H9 (cell line): ENCODE measurements at places on chromosomes 6 and 20.
A peak's percentile ranks its signal among the peaks of the same experiment; 100 is the strongest.

- H3K27me3 ChIP-seq: no peaks in the 10 kb centered on the region
- H3K36me3 ChIP-seq: peaks cover 12% of the 10 kb centered on the region
- no peak overlapping the region for H3K27ac ChIP-seq
- DNase-seq: no peak
- H3K4me3 ChIP-seq: no peak overlapping the region
- no peaks in the 10 kb centered on the region; the same call in 1 of the 2 replicates for H3K4me1 ChIP-seq
Observed at GRCh38 chr6:114690625-114691024, 347.8 kb upstream of the HS3ST5 start.

GRCh38 chr6:112416866-112417265, 69.7 kb downstream of the RFPL4B start:
- H3K27ac ChIP-seq: no peak overlapping the region
- peaks cover 4% of the 10 kb centered on the region; the same call in 2 of the 3 replicates for H3K36me3 ChIP-seq
- no peaks in the 10 kb centered on the region for H3K27me3 ChIP-seq
- no peak overlapping the region for H3K4me3 ChIP-seq
- DNase-seq: no peak

GRCh38 chr20:63032861-63033793, 26.4 kb upstream of the BHLHE23 start:
- H3K4me1 ChIP-seq: peaks cover 3% of the 10 kb centered on the region; the same call in 1 of the 2 replicates
- DNase-seq: peak; percentile 65
- peak overlapping the region; percentile 46; the same call in 1 of the 2 replicates for H3K4me3 ChIP-seq
- H3K27me3 ChIP-seq: no peaks in the 10 kb centered on the region
- H3K27ac ChIP-seq: no peak overlapping the region

GRCh38 chr6:151436802-151437201, 15.1 kb downstream of the RMND1 start:
- H3K27ac ChIP-seq: no peak overlapping the region
- DNase-seq: no peak
- no peaks in the 10 kb centered on the region for H3K4me1 ChIP-seq
- H3K36me3 ChIP-seq: peaks cover 12% of the 10 kb centered on the region; the same call in 1 of the 2 replicates
- H3K27me3 ChIP-seq: no peaks in the 10 kb centered on the region

DNA sequence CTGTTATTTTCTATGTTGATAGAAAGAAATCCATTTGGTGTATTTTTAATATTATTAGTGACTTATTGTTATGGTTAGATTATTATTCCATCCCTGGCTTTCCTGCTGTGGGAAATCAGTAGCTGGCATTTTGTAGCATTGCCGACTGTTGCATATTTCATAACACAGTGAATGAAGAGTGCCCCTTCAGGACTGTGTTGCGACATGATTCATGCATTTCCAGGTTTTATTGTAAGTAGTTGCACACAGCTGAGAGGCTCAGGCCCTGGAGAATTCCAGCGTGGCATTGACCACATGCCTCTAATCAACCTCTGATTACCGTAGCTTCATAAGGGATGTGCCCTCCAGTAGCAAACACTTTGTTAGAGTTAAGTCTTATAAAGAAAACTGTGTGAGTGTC, 263.9 kb downstream of the FARS2 start:
- H3K4me3 ChIP-seq: no peak overlapping the region
- no peak overlapping the region for H3K27ac ChIP-seq
- no peaks in the 10 kb centered on the region for H3K27me3 ChIP-seq
- no peak for DNase-seq

- no peaks in the 10 kb centered on the region for H3K4me1 ChIP-seq
- DNase-seq: peak; percentile 59
- H3K27ac ChIP-seq: no peak overlapping the region
- H3K4me3 ChIP-seq: no peak overlapping the region
- H3K36me3 ChIP-seq: no peaks in the 10 kb centered on the region
- no peaks in the 10 kb centered on the region for H3K27me3 ChIP-seq
Observed at GRCh38 chr6:39137245-39137644, 22.3 kb upstream of the SAYSD1 start.

DNA sequence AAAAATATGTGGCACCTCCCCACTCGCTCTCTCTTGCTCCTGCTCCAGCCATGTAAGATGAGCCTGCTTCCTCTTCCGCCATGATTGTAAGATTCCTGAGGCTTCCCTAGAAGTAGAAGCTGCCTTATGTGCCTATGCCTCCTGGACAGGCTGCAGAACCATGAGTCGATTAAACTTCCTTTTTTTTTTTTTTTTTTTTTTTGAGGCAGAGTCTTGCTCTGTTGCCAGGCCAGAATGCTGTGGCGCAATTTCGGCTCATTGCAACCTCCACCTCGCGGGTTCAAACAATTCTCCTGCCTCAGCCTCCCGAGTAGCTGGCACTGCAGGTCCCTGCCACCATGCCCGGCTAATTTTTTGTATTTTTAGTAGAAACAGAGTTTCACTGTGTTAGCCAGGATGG, 112.5 kb downstream of the FAM217A start:
- no peak overlapping the region for H3K27ac ChIP-seq
- DNase-seq: no peak
- no peak overlapping the region for H3K4me3 ChIP-seq
- H3K4me1 ChIP-seq: no peaks in the 10 kb centered on the region
- no peaks in the 10 kb centered on the region for H3K36me3 ChIP-seq

DNA sequence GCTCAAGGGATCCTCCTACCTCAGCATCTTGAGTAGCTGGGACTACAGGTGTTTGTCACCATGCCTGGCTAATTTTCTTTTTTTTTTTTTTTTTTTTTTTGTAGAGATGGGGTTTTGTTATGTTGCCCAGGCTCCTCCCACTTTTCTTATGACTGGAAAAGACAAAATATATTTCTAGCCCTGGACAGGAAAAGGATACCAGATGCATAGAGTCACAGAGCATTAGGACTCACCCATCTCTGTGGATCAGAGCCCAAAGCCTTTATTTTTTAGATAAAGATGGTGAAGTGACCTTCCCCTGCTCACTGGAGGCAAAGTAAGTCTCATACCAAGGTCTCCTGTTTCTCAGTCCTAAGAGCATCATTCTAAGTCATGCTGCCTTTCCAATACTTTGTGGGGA, 3.4 kb downstream of the TRIM10 start:
- no peak overlapping the region for H3K4me3 ChIP-seq
- H3K27me3 ChIP-seq: no peaks in the 10 kb centered on the region
- no peaks in the 10 kb centered on the region for H3K4me1 ChIP-seq

DNA sequence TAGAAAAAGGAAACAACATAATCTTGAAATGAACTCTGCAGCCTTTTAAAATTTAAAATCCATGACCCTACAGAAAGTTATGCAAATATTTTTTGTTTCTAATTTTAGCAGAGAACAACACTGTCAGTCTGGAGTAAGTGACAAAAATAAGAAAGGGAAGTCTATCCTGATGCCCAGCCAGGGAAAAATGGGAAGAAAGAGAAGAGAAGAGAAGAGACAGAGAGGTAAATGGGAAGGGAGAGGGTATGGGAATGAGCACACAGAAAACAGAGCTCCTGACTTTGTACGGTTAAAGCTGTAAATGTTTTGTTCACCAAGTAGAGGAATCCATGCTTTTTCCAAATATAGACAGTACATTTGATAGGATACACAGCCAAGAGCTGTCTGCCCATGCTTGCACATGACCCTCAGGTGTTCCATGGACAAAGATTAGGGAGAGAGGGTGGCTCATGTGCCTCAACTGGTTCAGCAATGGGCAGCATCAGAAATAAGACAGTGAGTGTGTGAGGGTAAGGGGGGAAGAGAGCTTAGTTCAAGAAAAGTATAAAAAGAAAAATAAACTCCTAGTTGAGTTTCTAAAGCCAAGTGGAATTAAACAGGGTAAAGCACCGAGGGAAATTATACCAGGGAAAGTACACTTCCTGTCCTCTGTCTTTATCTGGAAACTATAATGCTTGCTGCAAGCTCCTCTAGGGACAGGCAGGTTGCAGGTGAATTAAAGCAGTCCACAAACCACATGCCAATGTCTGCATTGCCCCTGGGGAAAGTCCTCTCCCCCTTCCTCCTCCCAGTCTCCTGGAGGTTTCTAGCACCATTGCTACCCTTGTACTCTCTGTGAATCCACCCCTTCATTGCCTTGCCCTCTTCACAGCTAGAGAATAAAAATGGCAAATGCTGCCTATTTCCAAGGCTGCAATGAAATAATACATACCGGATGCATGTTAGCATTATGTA, 30.0 kb downstream of the MAP3K5 start:
- H3K27ac ChIP-seq: no peak overlapping the region
- no peak for DNase-seq
- peaks cover 1% of the 10 kb centered on the region; the same call in 1 of the 2 replicates for H3K4me1 ChIP-seq
- no peak overlapping the region for H3K4me3 ChIP-seq
- no peaks in the 10 kb centered on the region for H3K27me3 ChIP-seq

- peak; percentile 94 for DNase-seq
- peaks cover 16% of the 10 kb centered on the region for H3K36me3 ChIP-seq
- no peaks in the 10 kb centered on the region for H3K27me3 ChIP-seq
- peaks cover 2% of the 10 kb centered on the region; the same call in 1 of the 2 replicates for H3K4me1 ChIP-seq
Observed at GRCh38 chr20:35539756-35540212, 2.1 kb upstream of the ERGIC3 start.

GRCh38 chr6:6407071-6407741, 86.7 kb upstream of the F13A1 start:
- no peak overlapping the region for H3K27ac ChIP-seq
- H3K4me1 ChIP-seq: peaks cover 2% of the 10 kb centered on the region; the same call in 1 of the 2 replicates
- no peak for DNase-seq

- DNase-seq: peak; percentile 79
- peak overlapping the region; percentile 70 for H3K4me3 ChIP-seq
- H3K27ac ChIP-seq: peak overlapping the region; percentile 34
- H3K4me1 ChIP-seq: no peaks in the 10 kb centered on the region; the same call in 1 of the 2 replicates
Observed at GRCh38 chr6:28776269-28777146, 147.3 kb downstream of the TRIM27 start.

GRCh38 chr6:1893470-1894130, 283.9 kb downstream of the FOXC1 start:
- H3K36me3 ChIP-seq: no peaks in the 10 kb centered on the region
- DNase-seq: no peak
- no peaks in the 10 kb centered on the region for H3K27me3 ChIP-seq
- H3K4me1 ChIP-seq: no peaks in the 10 kb centered on the region
- H3K4me3 ChIP-seq: no peak overlapping the region

- H3K27ac ChIP-seq: no peak overlapping the region
- no peak overlapping the region; the same call in 2 of the 3 replicates for H3K4me3 ChIP-seq
- no peak for DNase-seq
- H3K36me3 ChIP-seq: peaks cover 1% of the 10 kb centered on the region; the same call in 1 of the 2 replicates
Observed at GRCh38 chr6:42981836-42982235, 2.5 kb upstream of the PPP2R5D start.

DNA sequence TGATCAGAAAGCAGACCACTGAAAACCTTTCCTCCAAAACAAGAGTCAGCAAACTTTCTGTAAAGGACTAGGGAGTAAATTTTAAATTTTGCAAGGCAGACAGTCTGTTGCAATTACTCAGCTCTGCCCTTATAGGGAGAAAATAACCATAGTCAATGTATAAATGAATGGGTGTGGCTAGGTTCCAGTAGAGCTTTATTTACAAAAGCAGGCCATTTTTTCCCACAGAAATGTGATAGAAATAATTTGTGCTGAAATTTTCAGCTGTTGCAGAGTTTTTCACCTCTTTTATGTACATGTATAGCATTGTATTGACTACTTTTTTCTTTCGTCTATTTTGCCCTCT, 7.7 kb downstream of the AMD1 start:
- no peaks in the 10 kb centered on the region; the same call in none of the 2 replicates for H3K4me1 ChIP-seq
- H3K4me3 ChIP-seq: no peak overlapping the region
- H3K27ac ChIP-seq: no peak overlapping the region
- H3K36me3 ChIP-seq: peaks cover 22% of the 10 kb centered on the region
- H3K27me3 ChIP-seq: no peaks in the 10 kb centered on the region

DNA sequence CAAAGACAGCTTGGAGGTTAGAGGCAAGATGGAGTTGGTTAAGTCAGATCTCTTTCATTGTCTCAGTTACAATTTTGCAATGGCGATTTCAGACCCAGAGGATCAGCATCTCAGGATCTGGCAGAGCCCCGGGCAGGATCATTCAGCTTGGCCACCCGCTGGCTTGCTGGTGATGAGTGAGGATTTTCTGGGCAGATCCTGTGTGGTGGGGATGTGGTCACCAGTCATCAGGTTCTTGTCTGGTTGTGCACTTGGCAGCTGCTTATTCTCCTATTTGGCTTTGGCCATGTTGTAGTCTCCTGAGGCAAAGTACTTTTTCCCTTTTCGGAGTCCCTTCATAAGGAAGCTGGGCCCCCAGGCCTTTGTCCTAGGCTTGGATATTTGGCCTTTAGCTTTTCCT, 953.9 kb downstream of the KIF16B start:
- no peak overlapping the region for H3K4me3 ChIP-seq
- no peaks in the 10 kb centered on the region for H3K36me3 ChIP-seq
- no peaks in the 10 kb centered on the region; the same call in 1 of the 2 replicates for H3K4me1 ChIP-seq
- no peak for DNase-seq
- no peak overlapping the region for H3K27ac ChIP-seq

DNA sequence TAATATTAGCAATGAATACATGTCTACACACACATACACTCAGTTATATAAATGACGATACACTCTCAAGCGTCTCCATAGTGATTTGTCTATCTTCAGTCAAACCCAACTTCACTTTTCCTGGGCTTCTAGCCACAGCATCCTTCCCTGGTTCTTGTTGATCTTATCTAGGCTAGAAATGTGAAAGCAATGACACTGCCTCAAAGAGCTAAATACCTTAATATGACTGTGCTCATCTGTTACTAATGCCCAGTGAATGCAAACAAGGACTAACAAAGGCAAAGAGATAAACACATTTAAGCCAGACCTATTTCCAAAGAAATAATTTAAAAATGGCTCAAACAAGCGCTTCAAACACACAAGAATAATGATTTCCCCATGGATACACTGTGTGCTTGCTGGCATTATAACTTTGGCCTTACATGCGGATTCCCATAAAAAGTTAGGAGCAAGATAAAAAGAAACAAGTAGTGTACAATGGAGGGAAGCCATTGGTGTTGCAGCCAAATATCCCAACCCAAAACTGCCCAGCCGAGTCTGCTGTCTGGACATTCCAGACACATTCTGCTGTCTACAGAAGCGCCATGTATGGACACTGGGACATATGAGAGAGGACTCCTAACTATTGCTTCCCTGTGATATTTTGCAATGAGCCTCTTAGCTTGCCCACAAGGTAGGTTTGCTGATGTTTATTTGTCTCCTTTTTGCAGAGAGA, 19.5 kb upstream of the DAAM2 start:
- H3K36me3 ChIP-seq: no peaks in the 10 kb centered on the region
- H3K4me1 ChIP-seq: peaks cover 3% of the 10 kb centered on the region; the same call in 1 of the 2 replicates
- no peaks in the 10 kb centered on the region for H3K27me3 ChIP-seq
- H3K4me3 ChIP-seq: no peak overlapping the region
- H3K27ac ChIP-seq: no peak overlapping the region

DNA sequence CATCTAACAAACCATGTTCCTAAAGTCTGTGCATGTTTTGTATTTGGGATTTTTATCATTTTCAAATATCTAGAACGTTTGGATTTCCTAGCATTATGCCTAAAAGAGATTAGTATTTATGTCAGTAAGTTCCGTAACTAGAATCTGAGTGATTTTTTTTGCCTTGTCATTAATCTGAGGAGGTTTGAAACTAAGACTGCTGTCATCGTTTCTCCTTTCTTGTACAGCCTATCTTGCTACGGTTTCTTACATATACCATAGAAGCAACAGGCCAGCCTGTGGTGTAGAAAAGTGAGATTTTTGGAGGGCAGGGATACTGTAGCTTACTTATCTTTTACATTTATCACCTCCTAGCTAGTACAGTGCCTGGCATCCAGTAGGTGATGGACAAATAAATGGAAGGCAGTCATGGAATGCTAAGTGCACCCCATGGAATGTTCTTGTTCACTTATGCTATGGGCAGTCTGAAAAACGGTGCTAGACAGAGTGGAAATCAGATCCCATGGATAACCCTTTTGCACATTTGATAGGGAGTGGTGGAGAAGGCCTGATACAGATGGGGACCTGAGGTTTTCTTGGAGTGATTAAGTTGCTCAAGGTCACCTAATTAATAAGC, 93.9 kb downstream of the ARID1B start:
- peaks cover 5% of the 10 kb centered on the region; the same call in 1 of the 2 replicates for H3K4me1 ChIP-seq
- no peaks in the 10 kb centered on the region for H3K27me3 ChIP-seq
- no peak overlapping the region for H3K4me3 ChIP-seq
- DNase-seq: no peak
